AG09309 (cell line): ENCODE measurements at places on chromosomes 6 and 20.
A peak's percentile ranks its signal among the peaks of the same experiment; 100 is the strongest.

GRCh38 chr6:138545621-138545980, 46.3 kb upstream of the NHSL1 start:
- DNase-seq, result no peak

GRCh38 chr20:34179637-34180360, 61.4 kb upstream of the ASIP start:
- no peak for DNase-seq

DNA sequence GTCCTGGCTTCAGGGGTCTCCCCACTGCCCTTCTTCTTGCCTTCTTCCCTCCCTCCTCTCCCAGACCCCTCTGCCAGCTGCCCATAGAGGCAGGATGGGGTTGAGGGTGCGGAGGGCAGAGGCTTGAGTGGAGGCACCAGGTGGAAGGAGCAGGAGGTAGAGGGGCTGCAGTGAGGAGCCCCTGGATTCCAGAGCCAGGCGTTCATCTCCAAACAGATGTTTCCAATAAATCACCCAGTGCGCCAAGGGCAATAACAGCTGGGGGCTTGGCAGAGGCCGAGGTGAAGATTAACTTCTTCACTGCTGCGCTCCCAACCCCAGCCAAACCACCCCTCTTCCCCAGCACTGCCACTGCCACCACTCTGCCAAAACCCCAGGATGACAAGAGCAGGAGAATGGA, 10.7 kb downstream of the MDFI start:
- DNase-seq, result no peak

DNA sequence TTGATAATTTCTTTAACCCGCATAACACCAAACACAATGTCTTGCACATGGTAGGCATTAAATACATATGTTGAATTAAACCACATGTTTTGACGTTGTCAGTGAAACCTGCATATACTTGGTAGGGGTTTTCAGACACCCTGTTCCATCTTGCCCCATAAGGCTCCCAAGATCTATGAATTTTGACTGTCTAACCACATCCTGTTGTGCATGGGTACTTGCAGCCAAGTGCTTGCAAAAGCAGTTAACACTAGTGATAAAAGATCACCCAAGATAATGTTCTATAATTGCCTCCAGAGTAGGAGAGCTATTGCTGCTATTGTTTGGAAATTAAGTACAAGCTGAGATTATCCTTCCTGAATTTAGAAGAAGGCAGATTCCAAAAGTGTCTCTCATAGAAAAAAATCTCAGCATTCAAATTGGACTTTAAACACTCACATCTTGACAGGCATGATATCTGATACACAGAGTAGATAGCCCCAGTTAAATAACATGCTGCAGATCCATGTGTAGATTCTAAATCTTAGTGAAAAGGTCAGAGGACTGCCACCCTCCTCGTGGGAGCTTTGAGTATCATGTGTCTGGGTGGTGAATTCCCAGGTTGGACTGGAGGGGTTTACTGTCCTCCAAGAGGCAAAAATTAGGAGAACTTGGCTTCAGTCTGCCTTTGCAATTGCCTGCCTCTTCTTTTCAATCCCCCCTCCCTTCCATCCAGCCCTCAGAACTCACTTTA, 25.8 kb upstream of the CCN6 start:
- peak; percentile 77 for DNase-seq

- no peak for DNase-seq
These were observed 204.1 kb upstream of the AGPAT4 start for GRCh38 chr6:161477876-161478425.

DNA sequence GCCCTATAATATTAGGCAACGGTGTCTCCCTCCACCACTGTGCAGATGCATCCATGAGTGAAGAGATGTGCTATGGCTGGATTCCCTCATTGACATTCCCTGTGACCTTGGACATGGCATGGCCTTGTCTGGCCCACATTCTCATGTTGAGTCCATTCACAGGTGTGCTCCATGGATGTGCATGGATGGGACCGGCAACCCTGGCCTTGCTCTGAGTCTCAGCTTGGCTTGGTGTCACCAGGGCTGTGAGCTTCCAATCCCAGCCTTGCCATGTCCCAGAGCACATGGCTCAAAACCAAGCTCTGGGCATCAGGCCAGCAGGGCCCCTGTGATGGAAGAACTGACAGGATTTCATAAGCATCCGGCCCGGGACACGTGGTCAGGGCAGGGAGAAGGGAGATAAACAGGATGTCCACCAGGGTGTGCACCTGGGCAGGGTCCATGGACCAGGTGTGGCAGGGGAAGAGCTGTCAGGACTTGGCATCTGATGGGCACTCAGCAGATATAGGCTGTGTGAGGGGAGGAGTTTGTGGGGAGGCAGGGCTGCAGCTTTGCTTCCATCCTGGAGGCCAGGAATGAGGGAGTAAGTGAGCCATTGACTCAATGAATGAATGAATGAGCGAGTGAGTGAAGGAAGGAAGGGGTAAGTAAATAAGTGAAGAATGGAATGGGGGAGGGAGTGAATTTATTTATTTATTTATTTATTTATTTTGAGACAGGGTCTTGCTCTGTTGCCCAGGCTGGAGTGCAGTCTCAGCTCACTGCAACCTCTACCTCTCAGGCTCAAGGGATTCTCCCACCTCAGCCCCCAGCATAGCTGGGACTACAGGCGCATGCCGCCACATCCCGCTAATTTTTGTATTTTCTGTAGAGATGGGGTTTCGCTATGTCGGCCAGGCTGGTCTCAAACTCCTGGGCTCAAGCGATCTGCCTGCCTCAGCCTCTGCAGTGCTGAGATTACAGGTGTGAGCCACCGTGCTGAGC, 15.7 kb downstream of the NRSN2 start:
- DNase-seq, result no peak

DNA sequence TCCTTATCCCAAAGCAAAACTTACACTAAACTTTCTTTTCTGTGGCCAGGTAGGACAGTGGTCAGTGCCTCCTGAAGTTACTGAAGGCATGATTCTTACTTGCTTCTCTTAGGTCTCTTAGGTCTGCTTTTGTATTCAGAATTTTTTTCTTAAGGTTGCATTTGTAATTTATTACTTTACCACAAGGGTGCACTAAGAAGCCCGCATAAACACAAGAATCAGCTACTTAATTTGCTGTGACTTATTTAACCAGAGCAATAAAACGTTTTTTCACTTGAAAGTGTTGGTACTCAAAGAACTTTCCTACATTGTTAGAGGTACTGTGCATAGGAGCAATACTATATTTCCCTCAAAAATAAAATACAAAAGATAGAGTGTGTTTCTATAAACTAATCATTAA, 75.4 kb upstream of the LAMA2 start:
- DNase-seq, result no peak

- no peak for DNase-seq
These were observed 903 bp downstream of the CNKSR3 start for GRCh38 chr6:154509421-154510143.

DNA sequence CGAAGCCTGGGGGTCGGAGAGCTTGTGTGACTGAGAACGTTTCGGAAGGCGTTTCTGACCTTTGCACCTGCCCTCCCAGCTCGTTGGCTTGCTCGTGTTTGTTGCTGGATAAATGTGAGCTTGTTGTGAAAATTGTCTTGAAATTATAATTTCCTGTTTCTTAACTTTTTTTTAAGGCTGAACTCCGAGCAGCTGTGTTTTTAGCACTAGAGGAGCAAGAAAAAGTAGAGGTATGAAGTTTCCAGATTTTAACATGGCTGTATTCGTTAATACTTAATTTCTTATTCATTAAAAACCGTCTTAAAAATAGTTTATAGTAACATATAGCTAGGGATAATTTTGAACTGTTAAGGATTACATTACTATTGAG, 672 bp downstream of the CEP43 start:
- no peak for DNase-seq

DNA sequence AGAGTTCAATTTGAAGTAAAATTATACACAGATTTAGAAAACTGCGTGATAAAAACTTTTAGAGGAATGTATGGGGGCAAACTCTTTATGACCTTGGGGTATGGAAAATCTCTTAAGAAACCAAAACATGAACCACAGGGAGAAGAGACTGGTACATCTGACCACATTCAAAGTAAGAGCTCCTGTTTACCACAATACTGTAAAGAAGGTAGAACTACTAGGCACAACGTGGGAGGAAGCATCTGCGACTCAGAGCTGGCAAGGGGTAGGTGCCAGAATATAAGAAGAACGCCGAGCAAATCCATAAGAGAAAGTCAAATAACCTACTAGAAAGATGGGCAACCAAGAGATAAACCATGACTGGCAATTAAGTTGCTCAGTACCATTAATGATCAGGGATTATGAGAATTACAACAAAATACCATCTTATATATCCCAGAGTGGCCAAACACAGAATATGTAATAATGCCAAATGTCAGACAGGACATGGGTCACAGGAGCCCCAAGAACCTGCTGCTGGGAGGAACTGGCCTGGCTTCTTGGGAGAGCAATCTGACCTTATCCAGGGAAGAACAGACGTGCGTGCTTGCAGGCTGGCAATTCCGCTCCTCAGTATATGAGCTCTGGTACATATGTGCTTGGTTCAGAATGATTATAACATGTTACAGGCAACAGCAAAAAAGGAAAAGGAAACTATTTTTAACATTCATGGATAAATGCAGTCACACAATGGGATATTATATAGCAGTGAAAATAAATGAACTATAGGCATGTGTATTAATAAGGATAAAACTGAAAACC, 50.2 kb downstream of the INSM1 start:
- DNase-seq, result no peak

GRCh38 chr6:114169763-114170162, 173.1 kb downstream of the HS3ST5 start:
- no peak for DNase-seq

DNA sequence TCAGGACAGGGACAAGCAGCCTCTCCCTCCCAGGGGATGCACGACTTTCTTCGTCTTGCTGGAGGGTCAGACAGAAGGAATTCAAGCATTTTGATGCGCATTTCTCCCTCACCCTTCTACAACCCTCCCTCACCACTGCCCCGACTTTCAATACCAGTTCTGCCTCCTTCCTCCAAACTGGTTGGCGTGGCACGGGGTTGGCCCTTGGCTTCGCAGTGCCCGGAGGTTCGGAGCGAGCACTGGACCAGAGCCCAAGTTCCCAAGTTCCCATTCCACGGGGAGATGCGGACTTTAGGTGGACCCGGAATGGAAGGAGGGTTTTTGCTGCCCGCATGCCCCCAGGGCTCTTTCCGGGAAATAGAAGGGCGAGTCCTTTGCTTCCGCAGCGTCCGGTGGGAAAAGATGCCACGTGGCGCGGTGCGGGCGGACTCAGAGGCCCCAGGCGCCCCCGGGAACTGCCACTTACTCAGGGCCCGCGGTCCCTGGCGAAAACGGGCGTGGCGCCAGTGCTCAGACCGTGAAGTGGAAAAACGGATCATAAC, 8.0 kb upstream of the LAMP5 start:
- no peak for DNase-seq

DNA sequence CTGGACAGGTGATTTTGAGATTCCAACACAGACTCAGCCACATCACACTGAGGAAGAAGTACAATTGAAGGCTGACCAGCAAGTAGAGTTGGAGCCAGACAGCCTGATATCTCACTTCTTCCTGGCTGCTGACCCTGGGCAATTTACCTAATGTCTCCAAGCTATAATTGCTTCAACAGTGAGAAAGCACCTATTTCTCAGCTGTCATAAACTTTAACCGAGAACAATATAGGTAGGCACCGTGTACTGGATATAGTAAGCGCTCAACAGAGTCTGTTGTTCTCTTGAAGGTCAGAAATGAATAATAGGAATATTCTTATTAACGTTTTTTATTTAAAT, 28.3 kb downstream of the STX7 start:
- no peak for DNase-seq

DNA sequence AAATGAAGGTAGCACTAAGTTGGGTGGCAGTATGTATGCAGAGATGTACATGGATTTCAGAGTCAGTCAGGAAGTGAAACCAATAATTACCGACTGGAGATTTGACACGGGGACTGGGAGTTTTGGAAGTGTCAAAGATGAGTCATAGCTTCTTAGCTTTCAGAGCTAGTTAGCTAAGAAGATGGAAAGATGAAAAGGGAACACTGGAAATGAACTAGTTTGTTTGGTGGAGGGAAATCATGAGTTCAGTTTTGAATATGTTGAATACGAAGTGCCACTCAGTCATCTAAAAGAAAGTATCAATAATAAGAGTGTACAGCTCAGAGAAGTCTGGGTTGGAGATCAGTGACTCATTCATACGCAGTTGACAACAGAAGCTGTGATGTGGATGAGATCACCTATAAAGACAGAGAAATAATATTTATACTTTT, 7.5 kb downstream of the ESF1 start:
- DNase-seq, result no peak

DNA sequence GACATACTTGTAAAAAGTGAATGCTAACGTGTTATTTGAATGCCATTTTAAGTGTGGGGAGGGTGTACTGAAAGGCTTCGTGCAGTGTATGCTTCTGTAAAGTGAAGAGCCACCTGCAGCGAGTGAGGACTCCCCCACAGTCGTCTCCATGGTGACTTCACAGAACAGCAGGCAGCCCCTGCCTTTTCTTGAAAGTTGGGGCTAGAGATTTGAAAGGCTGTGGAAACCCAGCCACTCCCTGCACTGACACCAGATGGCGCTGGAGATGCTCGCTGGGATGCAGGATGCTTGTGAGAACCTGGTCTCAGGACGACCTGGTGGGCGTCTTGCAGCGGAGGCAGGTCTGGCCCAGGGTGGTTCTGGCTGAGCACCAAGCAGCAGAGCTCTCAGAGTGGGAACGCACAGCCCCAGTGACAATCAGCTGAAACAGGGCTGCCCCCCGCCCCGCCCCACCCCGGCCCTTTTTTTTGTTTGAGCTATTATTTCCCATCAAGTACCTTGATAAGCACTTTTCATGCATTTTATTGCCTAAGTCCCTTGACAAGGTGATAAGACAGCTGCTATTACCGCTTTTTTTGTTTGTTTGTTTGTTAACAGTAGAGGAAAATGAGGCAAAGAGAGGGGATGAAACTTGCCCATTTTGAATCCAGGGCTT, 150.3 kb downstream of the SYCP2 start:
- no peak for DNase-seq

DNA sequence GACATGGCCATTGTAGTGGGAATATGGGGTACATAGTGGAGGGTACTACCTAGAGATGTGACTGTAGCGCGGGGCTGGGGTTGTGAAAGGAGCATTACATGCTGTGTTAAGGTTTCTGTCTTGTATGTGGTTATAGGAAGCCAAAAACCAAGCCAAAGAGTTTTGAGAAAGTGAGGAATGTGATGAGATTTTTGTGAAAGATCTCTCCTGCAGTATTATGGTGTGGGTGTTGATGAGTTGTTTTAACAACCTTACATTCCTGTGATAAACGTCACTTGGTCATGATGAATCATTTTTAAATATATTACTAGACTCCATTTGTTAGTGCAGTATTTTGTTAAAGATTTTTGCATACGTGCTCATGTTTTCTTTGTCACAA, 48.9 kb downstream of the ZFAND3 start:
- DNase-seq, result peak; percentile 54

DNA sequence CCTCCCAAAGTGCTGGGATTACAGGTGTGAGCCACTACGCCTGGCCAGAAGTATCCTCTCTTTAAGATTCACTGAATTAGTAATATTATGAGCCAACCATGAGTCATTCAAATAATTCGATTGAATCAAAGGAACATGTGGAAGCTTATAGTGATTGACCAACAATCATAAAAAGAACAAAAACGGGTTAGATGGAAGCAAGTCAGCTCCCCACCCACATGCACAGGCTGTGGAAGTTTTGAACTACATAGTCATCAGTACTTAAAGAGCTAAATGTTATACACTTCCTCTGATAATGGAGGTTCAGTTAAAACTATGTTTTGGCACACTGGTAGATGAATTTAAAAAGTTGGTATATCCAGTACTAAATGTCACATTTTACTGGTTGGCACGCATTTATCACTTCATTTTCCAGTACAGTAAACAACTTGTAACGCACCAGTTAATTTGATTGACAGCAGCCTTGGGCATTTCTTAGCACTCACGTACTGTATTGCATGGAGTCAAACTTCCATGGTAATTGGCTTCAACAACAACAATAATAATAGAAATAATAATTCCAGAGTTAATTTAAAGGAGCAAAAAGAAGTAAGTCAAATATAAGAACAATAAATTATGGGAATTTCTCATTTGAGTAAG, 1107.3 kb upstream of the MAP3K7 start:
- no peak for DNase-seq
